Jurkat, Clone E6-1 (cell line): ENCODE measurements at places on chromosomes 3 and 15.

GRCh38 chr3:38828681-38829080, 12.7 kb upstream of the SCN10A start:
- DNase-seq: no peak

DNA sequence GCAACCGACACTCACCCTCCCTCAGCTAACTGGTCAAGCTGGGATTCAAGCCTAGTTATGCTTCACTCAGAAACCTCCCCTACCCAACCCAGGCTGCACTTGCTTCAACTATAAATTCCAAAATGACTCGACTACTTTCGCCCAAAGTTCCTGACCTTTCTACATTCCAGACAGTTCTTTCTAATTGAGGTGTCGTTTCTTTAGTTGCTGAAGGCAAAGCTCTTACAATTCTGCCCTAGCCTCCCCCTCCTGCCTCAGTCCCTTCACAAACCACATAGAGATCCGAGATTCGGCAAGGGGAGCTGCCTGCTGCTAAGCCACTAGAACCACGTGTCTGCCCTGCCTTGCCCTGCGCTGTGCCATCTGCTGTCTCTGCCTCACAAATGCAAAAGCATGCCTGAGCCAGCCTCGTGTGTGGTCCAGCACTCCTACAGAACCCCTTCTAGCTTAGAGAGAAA, 74.7 kb upstream of the SH3GL3 start:
- DNase-seq: peak; percentile 35

GRCh38 chr3:112437146-112438022, 61.9 kb downstream of the BTLA start:
- peak; percentile 29 for DNase-seq

DNA sequence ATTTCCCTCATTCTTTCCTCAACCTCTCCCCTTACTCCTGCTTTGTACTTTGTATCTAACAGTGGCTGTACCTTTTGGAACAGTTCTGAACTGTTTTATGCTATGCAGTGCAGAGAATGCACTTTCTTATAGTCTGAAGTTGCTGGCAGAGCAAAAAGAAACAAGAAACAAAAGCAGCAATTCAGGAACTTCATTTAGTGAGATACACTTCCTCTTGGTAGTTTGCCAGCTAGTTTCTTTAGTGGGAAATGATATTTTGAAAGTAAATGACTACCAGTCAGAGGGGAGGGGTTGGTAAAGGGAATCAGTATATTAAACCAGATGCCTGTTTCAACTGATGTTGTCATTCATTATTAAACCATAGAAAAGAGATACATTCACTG, 55.0 kb upstream of the CHD2 start:
- DNase-seq: peak; percentile 81

DNA sequence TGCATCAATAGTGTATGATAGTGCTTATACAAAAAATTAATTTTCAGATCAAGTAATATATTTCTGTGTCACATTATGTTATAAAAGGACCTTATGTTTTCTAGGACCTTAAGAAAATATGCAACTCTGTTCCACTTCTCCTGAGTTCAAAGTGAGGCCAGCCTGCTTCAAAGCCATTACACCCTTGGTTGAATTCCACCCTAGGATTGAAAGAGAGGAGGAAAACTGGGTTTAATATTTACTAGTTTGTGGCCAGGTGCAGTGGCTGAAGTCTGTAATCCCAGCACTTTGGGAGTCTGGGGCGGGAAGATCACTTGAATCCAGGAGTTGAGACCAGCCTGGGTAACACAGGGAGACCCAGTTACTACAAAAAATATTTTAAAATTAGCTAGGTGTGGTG, 32.9 kb upstream of the NR1I2 start:
- no peak for DNase-seq

DNA sequence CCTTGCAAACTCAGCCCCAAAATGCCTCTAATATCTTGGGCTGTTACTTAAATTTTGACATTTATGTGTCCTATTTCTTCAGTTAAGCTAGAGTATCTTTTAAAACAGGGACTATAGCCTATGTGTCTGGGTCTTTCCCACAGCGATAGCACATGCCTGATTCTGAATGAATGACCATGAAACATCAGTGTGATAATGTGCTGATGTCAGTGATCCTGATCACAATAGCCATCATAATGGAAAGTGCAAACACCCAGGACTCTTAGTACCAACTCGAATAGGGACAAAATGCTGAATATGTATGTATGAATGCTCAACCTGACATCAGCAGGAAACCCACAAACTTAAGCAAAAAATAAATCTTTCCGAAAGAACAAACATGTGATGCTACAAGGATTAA, 537.4 kb downstream of the IGSF11 start:
- DNase-seq: no peak

- peak; percentile 16 for DNase-seq
These were observed 527 bp downstream of the CSNK1G1 start for GRCh38 chr15:64355348-64355943.
